C1 segment of cervical spinal cord (tissue), 14 donors: ENCODE measurements at places on chromosomes 6 and 20.

DNA sequence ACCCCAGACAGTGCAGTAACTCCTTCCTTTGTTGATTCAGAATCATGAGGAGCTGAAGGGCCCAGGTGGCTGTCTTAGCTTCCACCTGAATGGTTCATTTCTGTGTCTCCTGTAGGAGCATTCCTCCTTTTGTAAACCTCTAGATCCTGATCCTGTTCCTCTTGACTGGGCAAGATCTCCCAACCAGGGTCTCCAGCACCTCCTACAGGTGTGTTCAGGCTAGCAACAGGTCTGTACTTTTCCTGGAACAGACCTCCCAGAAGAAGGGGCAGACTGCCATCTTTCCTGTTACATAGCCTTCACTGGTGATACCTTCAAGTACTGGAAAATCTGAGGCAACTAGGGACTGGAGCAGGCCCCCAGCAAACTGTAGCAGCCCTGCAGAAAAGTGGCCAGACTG lies 35.2 kb downstream of the HLA-B start:
- DNase-seq: no peak

DNA sequence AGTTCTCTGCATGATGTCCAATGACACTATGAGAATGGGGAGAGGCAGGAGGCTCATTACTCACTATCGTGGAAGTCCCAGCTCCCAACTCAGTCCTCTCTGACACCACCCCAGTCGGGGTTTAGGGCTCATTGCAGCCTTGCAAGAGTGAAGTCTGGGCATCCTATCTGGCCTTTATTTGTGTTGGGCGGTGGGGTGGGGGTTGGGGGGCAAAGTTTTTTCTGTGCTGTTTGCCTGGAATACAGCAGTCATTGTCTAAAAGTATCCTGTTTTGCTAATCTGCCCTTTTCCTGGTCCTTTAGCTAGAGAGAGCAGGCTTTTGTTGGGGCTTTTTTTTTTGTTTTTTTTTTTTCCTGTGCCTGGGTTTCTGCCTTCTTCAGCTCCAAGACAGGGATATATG lies 174.2 kb downstream of the MYLK4 start:
- DNase-seq: no peak

- peak; percentile 7 for DNase-seq
Observed at GRCh38 chr6:155327326-155328073, 13.2 kb upstream of the TFB1M start.

- no peak for DNase-seq
Observed at GRCh38 chr6:135906972-135907465, 55.5 kb downstream of the PDE7B start.

- DNase-seq: no peak
Observed at GRCh38 chr20:8183526-8183925, 51.5 kb downstream of the PLCB1 start.

GRCh38 chr6:26598267-26598666 lies 1.5 kb downstream of the ABT1 start:
- DNase-seq: no peak

- no peak for DNase-seq
Observed at GRCh38 chr6:169168706-169169105, 84.9 kb downstream of the THBS2 start.

DNA sequence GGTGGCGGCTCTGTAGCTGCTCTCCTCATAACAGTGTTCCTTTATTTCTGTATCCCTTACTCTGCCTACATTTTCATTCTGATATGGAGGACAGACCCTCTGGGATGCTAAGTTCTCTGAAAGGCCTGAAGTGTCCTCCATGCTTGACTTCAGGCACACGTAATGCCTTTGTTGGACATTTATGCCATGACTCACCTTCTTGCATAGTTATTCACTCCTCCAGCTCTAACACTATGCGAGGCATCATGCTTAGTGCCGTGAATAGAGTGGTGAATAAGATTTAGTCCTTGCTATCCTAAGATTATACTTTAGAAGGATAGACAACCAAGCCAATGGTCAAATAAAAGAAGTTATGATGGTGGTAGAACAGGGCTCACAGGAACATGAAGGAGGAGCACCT lies 760.9 kb upstream of the FLRT3 start:
- no peak for DNase-seq

DNA sequence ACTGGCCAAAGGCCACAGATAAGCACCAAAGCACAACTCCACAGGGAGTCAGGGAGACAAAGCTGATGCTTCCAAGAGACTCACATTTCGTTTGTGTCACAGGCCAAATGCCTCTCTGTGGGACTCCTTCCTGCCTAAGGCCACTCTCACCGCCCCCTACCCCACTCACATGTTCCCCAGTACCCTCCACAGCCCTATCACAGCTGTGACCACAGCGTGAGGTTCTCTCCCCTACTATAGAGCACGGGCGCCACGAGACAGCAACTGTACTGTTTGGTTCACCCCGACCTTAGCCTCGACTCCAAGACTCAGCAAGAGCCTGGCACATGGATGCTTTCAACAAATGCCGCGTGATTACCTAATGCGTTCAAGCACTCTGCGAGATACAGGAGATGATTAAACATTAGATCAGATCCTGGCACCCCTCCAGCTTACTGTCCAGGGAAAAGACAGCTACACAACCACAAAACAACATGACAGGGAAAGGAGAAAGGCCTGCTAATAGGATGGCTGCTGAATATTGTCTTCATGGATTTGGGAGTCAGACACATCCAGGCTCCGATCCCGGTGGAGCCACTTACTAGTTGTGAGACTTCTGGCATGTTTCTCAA lies 105.5 kb downstream of the AGPAT4 start:
- no peak for DNase-seq

DNA sequence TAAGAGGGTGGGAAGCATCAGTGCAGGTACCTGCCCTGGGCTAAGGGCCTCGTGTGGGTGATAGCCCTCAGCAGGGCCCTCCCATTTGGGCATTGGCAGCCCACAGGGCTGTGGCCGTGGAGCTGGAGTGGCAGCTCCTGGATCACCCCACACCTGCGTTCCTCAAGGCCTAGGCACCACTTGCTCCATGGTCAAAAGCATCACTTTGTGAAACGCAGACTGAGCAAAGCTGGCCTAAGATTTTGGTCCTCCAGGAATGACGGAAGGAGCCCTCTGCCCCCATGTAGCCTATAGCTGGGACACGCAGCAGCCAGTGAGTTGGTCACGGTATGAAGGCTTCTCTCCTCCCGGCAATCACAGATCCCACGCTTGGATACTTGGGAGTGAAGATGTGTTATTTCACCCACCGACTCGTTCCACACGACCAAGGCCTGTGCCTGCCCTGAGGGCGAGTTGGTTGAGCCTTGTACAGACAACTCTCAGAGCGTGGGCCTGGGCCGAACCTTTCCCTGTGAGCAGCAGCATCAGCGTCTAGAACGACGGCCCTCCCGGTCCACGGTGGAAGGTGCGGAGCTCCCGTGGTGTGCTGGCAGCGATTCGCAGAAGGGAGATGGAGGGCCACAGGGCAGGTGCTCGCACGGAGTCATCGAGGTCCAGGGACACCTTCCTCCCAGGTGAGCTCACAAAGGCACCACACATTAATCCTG lies 39.7 kb downstream of the THBS2 start:
- no peak for DNase-seq

DNA sequence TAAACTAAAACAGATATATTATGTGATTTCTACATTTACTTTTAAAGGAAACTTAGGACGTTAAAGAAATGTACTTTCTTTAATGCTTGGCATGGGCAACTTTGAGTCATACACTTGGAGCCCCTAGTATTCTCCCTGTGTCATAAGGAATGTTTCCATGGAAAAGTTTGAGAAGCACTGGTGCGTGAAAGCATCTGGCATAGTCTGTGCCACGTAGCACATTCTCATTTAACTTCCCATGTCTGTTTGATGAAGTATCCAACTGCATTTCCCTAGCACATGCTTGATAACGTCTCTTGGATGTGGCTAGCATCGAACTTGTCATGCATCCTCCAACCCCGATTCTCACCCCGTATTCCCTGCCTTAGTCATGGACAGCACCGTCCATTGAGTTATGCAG lies 172.0 kb downstream of the TBC1D7 start:
- DNase-seq: no peak

DNA sequence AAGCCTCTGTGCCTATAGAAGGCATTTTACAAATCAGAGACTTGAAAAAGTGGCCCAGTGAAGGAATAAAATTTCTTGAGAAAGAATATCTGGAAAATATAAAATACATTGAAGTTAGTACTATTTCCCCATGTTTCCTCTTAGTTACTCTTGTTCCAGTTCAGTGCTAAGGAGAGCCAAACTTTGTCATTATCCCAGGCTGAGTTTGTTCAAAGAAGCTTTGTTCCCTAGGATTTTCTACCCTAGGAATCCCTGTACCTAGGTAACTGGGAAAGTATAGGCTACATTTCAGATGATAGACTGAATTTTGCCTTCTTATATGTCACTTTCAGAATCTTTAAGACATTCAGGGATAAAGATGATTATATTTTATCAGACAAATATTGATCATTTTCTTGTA lies 1395.7 kb upstream of the MAP3K7 start:
- no peak for DNase-seq

DNA sequence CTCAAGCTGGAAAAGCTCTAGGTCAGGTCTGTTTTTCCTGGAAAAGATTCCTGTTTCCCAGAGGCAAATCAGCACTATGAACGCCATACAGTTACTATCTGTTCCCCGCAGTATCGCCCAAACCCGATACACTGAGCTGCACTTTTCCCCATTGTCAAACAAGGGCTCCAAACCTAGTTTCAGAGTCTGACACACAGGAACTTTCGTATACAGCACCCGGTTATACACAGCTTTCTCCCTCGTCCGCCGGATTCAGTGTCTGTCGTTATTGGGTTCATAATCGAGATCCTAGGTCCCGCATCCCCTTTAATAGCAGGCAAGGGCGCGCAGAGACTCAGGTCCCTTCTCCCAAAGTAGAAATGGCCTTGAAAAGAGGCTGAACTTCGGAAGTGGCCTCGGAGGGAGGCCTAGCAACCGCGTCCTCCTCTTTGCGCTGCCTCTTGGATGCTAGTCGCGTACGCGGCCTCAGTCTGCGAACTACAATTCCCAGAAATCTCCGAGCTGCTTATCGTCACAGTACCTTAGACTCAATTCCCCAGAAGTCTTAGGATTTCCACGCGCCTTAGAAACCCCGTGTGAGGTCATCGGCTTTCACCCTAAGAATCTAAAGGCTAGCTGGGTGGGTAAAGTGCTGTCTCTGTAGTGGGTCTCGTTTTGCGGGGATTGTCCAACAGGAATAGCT lies 34.2 kb downstream of the ZNF391 start:
- no peak for DNase-seq

DNA sequence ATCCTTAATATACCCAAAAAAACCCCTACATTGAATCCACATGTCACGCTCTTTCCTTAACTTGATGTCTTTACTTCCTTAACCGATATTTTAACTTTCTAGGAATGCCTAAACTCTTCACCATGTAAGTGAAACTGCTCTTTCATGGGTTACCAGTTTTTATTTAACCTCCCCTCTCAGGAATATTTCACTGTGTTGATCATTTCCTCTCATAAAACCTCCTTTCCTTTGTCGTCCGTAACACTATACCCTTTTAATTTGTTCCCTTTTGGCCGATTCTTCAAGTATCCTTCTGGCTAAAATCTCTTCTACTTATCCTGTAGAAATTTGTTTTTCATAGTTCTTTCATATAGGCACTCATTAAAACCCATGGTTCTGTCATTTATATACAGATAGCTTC lies 24.6 kb downstream of the SYCP2 start:
- DNase-seq: no peak

DNA sequence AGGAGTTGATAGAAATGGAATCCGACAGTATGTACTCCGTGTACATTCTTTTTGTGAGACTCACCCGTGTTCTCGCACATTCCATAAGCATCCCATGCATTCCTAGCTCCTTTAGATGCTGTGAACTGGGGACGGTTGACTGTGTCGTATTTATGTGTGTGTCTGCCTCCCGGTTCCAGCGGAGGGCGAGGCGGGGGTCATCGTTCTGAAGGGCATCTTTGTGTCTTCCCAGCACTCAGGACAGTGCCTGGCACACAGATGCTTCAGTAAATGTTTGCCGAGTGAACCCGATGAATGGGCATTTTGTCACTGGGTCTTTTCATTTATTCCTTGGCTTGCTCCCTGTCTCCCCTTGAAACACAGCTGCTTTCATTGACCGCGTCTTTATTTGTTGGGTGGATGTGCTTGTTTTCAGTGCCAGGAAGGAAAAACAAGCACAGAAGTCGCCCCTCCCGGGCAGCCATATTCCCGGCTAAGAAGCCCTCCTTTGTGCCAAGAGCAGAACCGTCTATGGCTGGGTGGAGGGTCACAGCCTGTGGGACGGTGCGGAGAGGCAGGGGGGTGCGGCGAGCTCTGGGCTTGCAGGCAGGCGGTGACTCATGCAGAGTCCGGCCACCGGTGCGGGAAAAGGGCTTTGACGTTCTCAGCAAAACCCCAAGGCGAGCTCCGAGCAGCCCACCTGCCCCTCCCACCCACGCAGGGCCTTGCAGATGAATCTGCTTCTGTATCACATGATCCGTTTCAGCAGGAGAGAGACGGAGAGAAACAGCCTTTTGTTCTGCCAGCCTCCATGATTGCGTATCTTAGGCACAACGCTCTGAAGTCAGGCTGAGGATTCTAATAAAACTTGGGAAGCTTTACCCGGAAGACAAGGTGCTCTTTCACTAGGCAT lies 11.2 kb upstream of the PSMG4 start:
- DNase-seq: peak; percentile 92

DNA sequence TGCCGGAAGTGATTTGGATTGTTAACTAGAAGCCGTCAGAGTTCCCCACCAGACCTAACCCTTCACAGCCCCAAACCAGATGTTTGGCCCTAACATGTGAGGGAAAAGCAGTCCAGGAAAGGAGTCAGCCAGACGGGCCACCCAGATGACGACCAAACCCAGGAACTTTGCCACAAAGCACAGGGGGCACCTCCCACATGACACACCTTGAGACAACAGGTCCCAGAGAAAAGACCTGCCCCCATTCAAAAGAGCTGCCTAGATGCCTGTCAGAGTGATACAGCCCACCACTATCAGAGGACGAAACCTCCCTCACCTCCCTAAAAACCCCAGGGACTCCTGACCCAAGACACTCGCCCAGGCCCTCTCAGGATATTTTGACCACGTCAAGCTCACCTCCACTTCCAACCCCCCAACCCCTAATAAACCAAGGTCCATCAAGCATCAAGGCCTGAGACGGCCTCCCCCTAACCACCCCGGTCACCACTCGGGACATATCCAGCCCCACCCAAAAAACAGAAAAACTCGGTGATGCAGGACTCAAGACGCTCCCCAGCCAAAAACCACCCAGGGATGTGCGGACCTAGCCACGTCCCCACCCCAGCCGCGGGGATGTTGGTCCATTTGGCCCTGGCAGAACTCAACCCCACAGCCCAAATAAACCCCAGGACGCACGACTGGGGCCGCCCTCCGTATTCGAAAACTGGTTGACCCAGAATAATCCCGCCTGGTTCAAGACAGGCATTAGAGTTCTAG lies 662 bp downstream of the ZNF343 start:
- no peak for DNase-seq

- DNase-seq: no peak
Observed at GRCh38 chr6:5766260-5766659, 240.5 kb downstream of the NRN1 start.

GRCh38 chr6:90701146-90701781 lies 114.4 kb upstream of the MAP3K7 start:
- no peak for DNase-seq
